K562 (cell line): ENCODE measurements at places on chromosomes 5 and 9. TPM values are rescaled to one million over a fixed set of nuclear protein-coding genes. Genes with fewer than 3 reads are reported as not detected.

DNA sequence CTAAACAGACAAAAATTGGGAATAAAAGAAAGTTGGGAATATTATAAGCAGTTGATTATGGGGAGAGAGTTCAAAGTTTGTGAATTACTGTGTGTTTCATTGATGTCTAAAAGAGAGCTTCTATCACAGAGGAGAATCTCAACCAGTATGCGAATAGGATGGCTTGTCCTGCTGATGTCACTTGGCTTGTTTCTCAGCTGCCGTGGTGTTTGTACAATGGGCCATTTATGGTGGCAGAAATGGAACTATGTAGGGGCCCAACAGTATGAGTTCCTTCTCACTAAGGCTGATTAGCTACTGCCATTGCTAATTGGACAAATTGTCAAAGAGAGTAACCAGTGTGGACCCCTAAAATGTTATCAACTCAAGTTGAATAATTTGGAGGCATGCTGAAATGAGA, 103.9 kb downstream of the ST8SIA4 start:
- no peak overlapping the region for H3K27ac ChIP-seq
- no peaks in the 10 kb centered on the region for H3K27me3 ChIP-seq
- no peak for DNase-seq
- H3K4me1 ChIP-seq: no peaks in the 10 kb centered on the region
- H3K36me3 ChIP-seq: no peaks in the 10 kb centered on the region

Gene CER1
- total RNA-seq: not detected in 2 replicates

GRCh38 chr5:66074901-66075300, 69.2 kb upstream of the SREK1 start:
- no peak overlapping the region for H3K4me3 ChIP-seq
- no peak for DNase-seq
- H3K4me1 ChIP-seq: no peaks in the 10 kb centered on the region
- H3K27me3 ChIP-seq: no peaks in the 10 kb centered on the region

GRCh38 chr9:93197670-93198069, 13.7 kb downstream of the WNK2 start:
- H3K27me3 ChIP-seq: no peaks in the 10 kb centered on the region; the same call in 2 of the 3 replicates
- H3K36me3 ChIP-seq: no peaks in the 10 kb centered on the region
- H3K4me1 ChIP-seq: no peaks in the 10 kb centered on the region; the same call in 1 of the 3 replicates

DNA sequence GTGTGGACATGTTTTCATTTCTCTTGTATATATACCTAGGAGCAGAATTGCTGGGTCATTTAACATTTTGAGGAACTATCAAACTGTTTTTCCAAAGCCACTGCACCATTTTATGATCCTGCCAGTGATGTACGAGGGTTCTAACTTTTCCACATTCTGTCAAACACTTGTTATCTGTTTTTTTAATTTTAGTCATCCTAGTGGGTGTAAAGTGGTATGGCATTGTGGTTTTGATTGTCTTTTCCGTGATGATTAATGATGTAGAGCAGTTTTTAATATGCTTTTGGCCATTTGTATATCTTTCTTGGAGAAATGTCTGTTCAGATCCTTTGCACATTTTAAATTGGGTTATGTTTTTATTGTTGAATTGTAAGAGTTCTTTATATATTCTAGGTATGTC, 107.0 kb downstream of the MELK start:
- no peak overlapping the region for H3K4me3 ChIP-seq
- peaks cover 32% of the 10 kb centered on the region; the same call in 2 of the 3 replicates for H3K36me3 ChIP-seq
- H3K4me1 ChIP-seq: no peaks in the 10 kb centered on the region
- H3K27ac ChIP-seq: no peak overlapping the region
- no peak for DNase-seq
- no peaks in the 10 kb centered on the region for H3K27me3 ChIP-seq
